Inflammatory macrophage treated with lipopolysaccharide for 1 hour (primary cell): ENCODE measurements at places on chromosomes 1 and 21.

GRCh38 chr1:200787896-200788387 lies 49.2 kb downstream of the CAMSAP2 start:
- DNase-seq: no peak

DNA sequence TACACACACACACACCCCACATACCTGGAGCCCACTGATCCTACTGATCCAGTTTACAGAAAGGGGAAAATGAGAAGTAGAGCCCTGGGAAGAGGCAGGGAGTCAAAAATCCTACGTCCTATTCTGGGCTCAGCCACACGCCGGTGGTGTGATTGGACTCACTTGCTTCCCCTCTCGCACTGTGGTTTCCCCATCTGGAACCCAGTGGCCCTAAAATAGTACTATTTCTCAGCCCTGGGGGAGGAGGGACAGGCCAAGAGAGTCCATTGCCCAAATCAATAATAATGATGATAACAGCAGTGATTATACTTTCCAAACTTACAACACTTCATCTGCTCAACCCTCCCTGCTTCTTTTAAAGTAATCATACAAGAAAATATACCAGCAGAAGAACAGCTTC lies 2.9 kb upstream of the PIGR start:
- DNase-seq: peak; percentile 85

GRCh38 chr1:24751833-24752232 lies 6.6 kb downstream of the CLIC4 start:
- no peak for DNase-seq

DNA sequence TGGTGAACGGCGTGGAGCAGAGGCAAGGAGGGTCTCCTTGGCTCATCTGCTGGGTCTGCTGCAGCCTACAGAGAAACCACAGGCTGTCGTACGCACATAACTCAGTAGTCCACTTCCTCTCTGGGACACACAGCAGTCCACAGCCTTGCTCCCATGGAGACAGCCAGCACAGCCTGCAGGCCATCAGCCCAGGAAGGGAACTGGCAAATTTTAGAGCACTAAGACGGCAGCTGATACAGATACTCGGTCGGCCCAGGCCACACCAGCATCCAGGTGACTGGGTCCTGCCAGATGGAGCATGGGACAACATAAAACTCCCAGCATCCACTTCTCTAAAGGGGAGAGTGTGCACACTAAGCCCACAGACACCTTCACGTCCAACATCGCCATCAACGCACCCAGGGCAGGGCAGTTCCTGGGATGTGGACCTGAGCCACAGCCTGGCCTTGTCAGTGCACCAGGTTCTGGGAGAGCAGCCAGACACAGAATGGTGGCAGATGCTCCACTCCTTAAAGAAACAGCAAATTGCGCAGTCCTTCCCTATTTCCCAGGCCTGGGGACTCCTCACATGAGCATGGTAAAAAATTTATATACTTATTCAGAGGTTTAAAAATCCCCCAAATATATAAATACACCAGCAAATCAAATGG lies 247.1 kb upstream of the RAB4A start:
- DNase-seq: peak; percentile 45

DNA sequence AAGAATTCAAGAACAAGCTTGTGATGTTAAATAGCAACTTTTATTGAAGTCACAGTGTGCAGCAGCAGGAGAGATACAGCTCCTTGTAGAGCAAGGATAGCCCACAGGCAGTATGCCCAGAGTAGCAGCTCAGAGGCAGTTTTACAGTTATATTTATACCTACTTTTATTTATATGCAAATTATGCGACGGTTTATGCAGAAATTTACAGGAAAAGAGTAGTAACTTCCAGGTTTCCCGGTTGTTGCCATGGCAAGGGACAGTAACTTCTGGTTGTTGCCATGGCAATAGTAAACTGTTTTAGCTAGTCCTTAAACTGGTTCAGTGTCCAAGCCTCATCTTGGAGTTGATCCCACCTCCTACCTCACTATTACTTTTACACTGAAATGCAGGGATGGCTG lies 344.6 kb upstream of the LYPLAL1 start:
- no peak for DNase-seq

GRCh38 chr21:33117101-33117888 lies 47.4 kb downstream of the OLIG1 start:
- no peak for DNase-seq
